Non-pigmented ciliary epithelial cell (primary cell): ENCODE measurements at places on chromosomes 2 and 18.
A peak's percentile ranks its signal among the peaks of the same experiment; 100 is the strongest.

- DNase-seq, result no peak
Observed at GRCh38 chr18:79975043-79975442, 10.6 kb downstream of the HSBP1L1 start.

DNA sequence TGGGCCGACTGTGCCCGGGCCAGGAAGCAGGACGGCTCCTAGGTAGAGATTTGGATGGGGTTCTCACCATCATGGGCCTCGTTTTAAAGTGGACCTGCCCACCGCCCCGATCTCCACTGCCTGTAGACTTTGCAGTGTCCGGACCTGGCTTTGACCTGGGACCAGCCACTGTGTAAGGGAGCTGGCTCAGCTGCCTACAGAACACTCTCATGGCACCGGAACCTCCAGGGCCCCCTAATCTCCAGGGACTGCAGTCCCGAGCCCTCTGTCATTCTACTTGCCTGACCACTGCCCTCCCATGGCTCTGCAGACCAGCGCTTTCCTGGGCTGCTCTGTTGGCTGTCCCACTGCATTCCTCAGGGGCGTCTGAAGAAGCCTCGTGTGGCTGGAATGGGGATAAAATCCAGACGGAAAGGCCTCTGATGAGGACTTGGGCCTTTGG is 120.8 kb downstream of the GLI2 start:
- DNase-seq, result no peak

- no peak for DNase-seq
Observed at GRCh38 chr2:2188344-2188920, 142.6 kb downstream of the MYT1L start.

- no peak for DNase-seq
Observed at GRCh38 chr2:11955314-11955713, 208.9 kb downstream of the LPIN1 start.

DNA sequence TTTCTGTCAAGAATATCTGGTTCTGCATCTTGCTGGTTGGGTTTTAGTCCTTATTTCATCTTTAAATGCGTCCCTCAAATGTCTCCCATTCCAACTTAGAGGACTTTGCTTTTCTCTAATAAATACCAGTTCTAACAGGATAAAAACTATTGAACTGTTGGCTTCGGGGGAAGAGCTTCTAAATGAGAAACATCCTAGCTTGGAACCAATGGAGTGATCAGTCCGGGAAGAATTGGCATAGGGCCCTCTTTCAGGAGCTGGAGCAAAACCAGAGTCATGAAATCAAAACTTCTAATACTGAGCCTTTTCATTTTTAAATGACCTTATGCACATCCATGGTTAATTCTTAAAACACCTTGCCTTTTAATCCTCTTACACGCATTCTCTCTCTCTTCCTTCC is 401.6 kb upstream of the SMIM21 start:
- DNase-seq, result no peak

GRCh38 chr18:48084858-48085257 is 154.4 kb upstream of the SMAD2 start:
- no peak for DNase-seq

DNA sequence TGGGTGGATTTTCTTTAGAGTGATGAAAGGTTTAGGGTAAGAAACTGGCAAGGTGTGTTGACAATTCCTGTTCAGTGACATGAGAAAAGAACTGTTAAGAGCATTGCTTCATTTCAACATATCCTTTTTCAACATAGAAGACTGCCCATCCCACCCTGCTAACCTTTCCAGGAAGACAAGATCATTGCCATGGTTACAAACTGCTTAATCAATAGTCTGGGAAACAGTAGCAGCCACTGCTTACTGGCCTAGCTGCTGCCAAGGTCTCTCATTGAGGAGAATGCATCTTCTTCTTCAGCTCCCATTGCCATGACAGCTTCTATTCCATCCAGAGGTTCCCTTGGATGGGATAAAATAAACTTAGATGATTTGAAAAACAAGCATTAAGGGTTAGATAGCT is 212.1 kb downstream of the LRRTM1 start:
- no peak for DNase-seq

GRCh38 chr2:116674188-116674587 is 1140.3 kb upstream of the DDX18 start:
- DNase-seq, result no peak

- DNase-seq, result no peak
Observed at GRCh38 chr2:144598906-144599305, 79.0 kb upstream of the ZEB2 start.

DNA sequence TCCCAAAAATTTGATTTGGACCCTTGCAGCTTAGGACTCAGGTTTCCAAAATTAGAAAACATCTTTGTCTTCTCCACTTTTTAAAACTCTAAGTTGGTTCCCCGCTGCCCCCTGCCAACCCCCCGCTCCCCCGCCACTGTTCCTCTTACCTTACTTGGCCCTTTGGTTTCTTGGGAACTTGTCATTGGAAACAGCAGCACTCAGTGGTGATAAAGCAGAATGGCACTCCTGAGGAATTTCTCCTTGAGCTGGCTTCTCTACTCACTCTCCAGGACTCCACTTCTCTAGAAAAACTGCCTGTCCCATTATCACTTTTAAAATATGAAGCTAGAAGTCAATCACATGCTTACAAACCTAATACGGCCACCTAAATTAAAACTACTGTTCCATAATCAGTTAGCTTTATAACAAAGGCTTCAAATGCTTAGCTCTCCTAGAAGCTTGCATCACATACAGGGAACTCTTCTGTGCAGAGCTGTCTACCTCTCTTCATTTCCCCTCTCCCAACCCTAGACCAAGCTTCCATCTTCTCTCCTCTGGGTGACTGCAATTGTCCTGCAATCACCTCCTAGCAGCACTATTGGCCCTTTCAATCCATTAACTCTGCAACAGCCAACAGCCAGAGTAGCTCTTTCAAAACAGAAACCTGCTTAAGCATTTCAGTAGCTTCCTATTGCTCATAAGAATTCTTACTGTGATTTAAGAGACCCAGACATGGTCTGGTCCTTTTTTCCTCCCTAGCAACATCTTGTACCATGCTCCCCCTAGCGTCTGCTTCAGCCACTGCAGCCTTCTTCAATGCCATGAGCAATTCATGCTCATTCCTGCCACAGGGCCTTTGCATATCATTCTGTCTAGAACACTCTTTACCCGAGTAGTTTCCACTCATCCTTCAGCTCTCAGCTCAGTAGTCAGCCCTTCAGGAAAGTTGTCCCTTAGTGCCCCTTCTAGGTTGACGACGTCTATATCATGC is 15.2 kb upstream of the PLEKHM3 start:
- no peak for DNase-seq

- DNase-seq, result peak; percentile 35
Observed at GRCh38 chr2:24382363-24383073, 22.2 kb upstream of the ITSN2 start.

DNA sequence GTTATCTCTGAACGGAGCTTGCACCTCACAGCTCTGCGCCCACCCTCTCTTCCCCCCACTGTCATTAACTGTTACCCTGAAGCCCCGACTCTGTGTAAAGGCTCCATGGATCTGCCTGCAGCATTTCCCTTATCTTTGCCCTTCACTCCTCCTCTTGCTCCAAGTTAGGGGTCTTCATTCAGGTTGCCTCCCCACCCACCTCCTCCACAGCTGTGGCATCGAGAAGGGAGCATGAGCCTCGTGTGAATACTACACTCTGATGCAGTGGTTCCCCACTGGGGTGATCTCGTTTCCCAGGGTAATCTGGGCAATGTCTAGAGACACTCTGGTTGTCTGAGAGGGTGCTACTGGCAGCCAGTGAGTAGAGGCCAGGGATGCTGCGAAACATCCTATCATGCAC is 51.4 kb downstream of the REEP1 start:
- no peak for DNase-seq
